GM20000 (cell line): ENCODE measurements at places on chromosomes 16 and 17.

DNA sequence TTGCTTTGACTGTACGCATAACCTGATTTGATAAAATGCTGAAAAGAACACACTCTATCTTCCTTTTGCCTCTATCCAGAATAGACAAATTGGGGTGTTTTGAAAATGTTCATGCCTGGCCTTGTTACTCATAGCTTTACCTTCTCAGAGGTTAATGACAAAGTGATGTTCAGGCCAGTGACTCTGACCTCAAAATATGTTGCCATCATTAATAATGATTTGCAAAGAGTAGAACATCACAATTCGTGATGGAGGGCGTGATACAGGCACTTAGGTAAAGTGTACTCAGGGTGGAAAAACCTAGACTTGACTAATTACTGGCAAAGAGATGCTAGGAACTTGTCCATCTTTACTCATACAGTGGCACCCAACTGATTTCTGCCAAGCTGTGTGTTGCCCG lies 656.6 kb upstream of the SOX9 start:
- DNase-seq = no peak

GRCh38 chr16:11398851-11399250 lies 53.6 kb downstream of the RMI2 start:
- no peak for DNase-seq

DNA sequence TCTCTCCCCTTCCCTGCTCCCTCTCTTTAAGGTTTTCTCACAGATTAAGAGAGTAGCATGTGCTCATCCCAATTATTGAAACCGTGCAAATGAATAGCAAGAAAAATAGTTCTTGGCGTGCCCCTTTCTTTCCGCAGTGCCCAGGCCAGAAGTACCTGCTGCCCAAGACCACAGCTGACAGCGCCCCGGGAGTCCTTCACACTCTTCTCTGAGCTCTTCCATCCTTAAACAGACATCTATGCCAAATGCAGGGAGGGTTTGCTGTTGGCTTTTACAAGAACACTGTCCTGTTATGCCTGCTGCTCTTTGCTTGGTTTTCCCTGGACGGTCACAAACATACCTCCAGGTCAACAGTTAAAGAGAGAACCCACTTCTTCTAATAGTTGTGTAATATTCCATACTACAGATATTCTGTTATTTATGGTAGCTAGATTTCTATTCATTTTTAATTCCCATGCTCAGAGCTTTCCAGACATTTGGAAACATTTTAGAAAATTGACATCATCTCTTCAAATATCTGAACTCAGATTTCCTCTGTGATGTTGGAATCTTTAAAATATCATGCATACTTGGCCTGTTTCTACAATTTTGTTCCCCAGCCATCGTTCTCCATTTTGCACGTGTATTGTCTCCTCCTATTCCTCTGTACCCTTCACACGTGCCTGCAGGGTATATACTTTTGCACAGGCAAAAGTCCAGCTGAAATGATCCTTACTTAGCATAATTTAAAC lies 416.7 kb downstream of the WWOX start:
- no peak for DNase-seq

DNA sequence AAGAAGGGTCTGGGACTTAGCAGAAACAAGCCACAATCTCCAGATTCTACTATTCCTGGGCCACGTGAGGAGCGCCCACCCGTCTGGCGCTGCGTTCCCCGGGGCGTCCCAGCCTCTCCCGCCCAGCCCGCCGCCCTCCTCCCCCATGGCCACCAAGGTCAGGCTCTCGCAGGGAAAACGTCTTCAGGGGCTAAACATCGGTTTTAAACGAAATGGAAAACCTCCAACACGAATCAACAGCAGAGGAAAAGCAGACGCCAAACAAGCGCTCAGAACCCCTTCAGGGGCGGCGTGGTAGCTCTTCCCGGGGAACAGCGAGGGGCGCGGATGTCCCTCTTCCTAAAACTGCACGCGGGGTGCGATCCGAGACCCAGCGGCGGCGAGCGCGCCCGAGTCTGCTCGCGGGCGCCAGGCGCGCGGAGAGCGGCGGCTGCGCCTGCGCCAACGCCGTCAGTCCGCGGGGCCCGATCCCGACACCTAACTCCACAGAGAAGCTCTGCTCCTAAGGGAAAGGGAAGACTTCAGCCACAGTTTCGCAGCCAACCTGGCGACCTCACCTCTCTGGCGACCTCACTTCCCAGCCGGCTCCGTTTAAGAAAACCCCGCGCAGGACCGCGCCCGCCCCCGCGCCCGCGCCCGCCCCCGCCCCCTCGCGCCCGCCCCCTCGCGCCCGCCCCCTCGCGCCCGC lies 505 bp upstream of the COG1 start:
- DNase-seq = peak; percentile 87

- DNase-seq = no peak
Measured at GRCh38 chr17:32355649-32356377, 5.9 kb downstream of the ZNF207 start.

- no peak for DNase-seq
Measured at GRCh38 chr16:13193721-13194120, 292.3 kb downstream of the SHISA9 start.

GRCh38 chr16:6827267-6827666 lies 505.4 kb upstream of the RBFOX1 start:
- DNase-seq = no peak

DNA sequence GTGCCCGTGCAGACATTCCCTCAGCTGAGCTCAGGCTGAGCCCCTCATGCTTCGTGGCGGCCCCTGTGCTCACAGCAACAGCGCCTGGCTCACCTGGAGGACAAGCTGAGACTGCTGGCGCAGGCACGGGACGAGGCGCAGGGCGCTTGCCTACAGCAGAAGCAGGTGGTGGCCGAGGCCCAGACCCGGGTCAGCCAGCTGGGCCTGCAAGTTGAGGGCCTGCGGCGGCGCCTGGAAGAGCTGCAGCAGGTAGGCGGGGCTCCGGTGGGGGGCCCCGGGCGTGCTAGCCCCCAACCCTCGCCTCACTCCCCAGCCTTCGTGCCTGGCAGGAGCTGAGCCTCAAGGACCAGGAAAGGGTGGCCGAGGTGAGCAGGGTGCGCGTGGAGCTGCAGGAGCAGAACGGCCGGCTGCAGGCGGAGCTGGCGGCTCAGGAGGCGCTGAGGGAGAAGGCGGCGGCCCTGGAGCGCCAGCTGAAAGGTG lies 1.4 kb upstream of the RAC3 start:
- no peak for DNase-seq

DNA sequence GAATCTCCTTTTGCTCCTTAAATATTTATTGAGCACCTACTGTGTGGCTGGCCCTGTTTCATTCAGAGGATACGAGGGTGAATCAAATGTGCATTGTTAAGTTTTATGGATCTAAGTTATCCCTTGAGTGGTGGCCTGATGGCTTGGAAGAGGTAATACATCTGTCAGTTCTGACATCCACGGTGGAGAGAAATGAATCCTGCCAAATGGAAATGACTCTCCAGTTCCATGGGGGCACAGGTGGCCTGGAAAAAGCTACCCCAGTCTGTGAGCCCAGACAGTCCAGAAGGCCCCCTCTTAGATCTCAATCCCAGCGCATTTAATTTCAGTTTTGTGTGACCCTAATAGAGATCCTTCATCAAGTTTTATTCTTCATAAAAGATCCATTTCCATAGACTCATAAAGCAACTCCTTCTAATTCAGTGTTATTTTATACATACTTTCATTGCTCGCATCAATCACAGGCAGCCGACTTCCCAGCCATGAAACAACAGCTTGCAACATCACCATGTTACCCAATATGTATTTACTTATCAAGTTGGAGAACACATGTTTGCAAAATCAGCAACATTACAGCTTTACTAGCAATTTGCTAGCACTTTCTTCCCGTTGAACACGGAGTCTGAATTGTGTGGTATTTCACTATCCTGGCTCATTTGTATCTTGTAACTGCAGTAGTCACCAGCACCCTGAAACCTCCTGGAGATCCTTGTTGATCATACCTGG lies 334.8 kb upstream of the HSBP1 start:
- DNase-seq = no peak

DNA sequence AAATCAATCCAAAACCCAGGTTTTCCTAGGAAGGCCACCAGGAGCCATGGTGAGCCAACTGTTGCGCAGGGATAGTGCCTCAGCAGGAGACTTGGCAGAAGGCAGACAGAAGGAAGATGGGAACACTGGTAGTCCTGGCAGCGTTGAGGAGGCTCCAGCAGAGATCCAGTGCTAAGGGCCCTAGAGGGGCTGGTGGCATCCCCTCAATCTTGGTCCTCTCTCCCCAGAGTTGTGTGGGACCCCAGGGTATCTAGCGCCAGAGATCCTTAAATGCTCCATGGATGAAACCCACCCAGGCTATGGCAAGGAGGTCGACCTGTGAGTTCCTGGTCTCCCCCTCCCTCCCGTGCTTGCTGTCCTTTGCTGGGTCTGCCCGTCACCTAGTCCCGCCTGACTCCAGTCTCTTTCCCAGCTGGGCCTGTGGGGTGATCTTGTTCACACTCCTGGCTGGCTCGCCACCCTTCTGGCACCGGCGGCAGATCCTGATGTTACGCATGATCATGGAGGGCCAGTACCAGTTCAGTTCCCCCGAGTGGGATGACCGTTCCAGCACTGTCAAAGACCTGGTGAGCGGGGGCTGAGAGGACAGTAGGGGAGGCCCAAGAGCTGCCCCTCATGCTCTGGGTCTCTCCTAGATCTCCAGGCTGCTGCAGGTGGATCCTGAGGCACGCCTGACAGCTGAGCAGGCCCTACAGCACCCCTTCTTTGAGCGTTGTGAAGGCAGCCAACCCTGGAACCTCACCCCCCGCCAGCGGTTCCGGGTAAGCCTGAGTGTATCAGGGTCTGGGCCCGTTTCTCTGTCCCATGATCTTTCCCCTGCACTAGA lies 5.7 kb downstream of the CFAP119 start:
- no peak for DNase-seq

GRCh38 chr16:82195917-82196494 lies 26.0 kb upstream of the MPHOSPH6 start:
- DNase-seq = no peak

- no peak for DNase-seq
Measured at GRCh38 chr16:12570046-12570618, 233.6 kb downstream of the CPPED1 start.

DNA sequence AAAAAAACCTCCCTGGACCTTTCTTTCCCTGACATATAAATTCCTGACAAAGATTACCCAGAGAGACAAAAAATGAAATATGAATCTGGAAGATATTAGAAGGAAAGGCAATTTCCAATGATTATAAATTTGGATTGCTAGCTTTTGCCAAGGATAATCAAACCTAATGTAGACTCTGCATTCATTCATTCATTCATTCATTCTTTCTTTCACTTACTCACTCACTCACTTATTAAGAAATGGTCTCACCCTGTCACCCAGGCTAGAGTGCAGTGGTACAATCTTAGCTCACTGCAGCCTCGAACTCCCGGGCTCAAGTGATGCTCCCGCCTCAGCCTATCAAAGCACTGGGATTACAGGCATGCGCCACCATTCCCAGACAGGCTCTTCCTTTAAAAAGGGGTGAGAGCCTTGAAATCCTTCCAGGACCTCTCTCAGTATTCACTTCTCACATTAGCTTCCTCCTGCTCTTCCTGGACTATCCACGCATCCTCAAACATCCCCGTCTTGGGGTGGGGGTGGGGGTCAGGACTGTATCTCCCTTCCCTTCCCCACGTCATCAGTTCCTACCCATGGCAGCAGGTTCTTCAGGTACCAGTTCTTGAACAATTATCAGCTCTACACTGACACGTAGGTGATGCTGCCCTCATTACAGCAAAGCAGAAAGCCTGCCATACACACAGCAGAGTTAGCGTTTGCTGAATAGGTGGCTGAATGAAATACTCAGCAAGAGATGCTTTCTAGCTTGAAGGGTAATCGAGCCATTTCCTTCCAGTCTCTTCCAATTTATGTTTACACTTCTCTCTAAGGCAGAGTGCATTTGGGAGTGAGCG lies 19.8 kb downstream of the PRPSAP1 start:
- no peak for DNase-seq

GRCh38 chr16:54385141-54385540 lies 98.6 kb upstream of the IRX3 start:
- no peak for DNase-seq

DNA sequence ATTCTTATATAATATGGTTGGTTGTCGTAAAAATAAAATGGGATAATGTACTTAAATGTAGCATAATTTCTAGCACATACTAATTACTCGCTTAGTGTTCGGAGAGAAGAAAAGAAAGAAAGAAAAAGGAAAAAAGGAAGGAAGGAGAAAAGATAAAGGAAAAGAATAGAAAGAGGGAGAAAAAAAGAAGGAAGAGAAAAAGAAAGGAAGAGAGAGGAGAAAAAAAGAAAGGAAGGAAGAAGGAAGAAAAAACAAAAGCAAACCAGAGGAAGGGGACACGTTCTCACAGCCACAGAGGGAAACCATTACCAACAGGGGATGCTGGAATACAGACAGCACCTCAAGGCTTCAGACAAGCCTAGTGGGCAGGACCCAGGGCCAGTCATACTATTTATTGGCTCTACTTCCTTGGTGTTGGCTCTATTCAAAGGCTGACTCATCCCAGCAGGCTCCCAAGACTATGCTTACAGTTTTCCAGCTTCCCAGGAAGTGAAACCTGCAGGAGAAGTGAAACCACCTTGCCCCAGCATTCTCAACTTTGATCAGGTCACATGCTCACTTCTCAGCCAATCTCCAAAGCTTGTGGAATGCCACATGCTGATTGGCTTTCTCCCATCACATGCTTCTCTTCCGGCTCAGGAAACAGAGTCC lies 273.5 kb upstream of the IRX5 start:
- no peak for DNase-seq

- DNase-seq = no peak
Measured at GRCh38 chr16:79400462-79401149, 199.9 kb downstream of the MAF start.

GRCh38 chr16:16124974-16125373 lies 98.3 kb downstream of the ABCC6 start:
- DNase-seq = no peak

GRCh38 chr16:31508706-31509195 lies 560 bp upstream of the RUSF1 start:
- DNase-seq = no peak

- DNase-seq = no peak
Measured at GRCh38 chr17:68382582-68383085, 74.7 kb downstream of the WIPI1 start.

DNA sequence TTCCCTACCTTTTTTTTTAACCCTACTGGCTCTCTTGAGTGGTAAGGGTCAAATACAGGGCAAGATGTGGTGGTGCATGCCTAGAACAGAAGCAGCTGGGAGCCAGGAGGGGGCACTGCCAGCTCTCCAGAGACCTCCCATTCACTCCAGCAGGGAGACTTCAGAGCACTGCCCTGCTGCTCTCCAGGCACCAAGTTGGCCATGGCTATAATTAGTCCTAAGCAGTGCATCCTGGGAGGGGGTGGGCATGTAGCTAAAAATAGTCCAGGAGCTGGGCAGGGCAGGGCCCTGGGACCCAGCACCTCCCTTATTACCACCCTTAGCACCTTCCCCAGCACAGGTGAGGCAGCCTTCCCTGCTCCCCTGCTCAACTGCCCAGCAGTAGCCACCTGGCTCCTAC lies 3.5 kb downstream of the CORO6 start:
- DNase-seq = no peak

GRCh38 chr17:33049781-33050414 lies 58.3 kb downstream of the SPACA3 start:
- peak; percentile 75 for DNase-seq

GRCh38 chr16:9689597-9689996 lies 492.6 kb downstream of the GRIN2A start:
- DNase-seq = no peak

DNA sequence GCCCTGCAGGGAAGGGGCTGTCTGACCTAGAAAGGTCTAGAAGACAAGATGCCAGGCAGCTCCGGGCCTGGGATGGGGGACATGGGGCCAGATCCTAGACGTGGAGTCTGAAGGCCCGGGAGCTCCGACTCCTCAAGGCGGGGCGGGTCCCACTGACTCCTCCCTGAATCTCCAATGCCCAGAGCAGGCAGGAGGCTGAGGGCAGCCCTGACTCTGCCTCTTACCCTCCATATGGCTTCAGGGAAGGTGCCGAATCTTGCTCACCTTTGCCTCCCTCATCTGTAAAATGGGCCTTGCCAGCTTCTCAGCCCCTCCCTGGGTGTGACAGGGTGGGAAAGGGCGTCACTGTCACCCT lies 14.8 kb downstream of the VASN start:
- no peak for DNase-seq
